ENCODE measurements at places on chromosomes 1 and 21. TPM values are rescaled to one million over a fixed set of nuclear protein-coding genes. Genes with fewer than 3 reads are reported as not detected.

GRCh38 chr1:79845936-79846335 lies 839.4 kb upstream of the ADGRL4 start:
- DNase-seq: no peak

DNA sequence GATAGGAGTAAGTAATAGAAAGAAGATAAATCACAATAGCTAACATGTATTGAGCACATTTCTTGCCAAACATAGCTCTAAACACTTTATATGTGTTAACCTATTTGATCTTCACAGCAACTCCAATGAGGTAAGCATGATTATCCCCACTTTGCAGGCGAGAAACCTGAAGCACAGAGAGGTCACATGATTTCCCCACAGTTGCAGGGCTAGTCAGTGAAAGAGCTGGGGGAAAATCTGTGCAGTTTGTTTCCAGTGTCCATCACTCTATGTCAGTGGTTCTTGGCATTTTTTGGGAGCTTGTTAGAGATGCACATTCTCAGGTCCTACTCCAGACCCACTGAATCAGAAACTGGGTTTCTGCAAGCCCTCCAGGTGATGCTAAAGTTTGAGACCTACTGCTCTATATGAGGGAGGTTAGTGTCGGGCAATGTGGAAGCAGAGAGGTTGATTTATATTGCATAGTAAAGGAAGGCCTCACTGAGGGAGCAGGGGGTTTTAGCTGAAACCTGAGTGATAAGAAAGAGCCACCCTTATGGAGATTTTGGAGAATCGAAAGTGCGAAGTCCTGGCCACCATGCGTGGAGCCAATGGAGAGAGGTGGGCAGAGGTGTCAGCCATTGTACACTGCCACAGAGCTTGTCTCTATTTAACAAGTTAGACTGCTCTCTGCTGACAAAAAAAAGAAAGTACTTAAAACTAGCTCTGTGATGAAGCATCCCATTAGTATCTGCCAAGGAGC lies 20.9 kb downstream of the MCOLN3 start:
- peak; percentile 9 for DNase-seq

- no peak for DNase-seq
Observed at GRCh38 chr21:33059380-33059841, 10.5 kb upstream of the OLIG1 start.

Gene CD48
- not detected for total RNA-seq

Gene CCDC185
- not detected for total RNA-seq

Gene OLFML3
- 0.45 TPM for total RNA-seq

Measured in NCI-H460 (cell line).